ENCODE measurements at places on chromosomes 7 and 10.

- DNase-seq: no peak
These were observed 291.0 kb downstream of the TNS3 start for GRCh38 chr7:47290867-47291266.

GRCh38 chr10:83037653-83038052, 1101.7 kb upstream of the GHITM start:
- DNase-seq: no peak

GRCh38 chr10:113711142-113711541, 31.4 kb downstream of the CASP7 start:
- DNase-seq: no peak

- DNase-seq: peak; percentile 93
These were observed 378 bp upstream of the PRKCQ start for GRCh38 chr10:6580279-6581029.

GRCh38 chr7:77415476-77415822, 700 bp downstream of the GSAP start:
- DNase-seq: no peak

GRCh38 chr10:75709245-75709644, 277.8 kb downstream of the LRMDA start:
- DNase-seq: no peak

GRCh38 chr10:3180355-3181025, 7.9 kb upstream of the PITRM1 start:
- no peak for DNase-seq

- DNase-seq: no peak
These were observed 73.1 kb downstream of the CYP51A1 start for GRCh38 chr7:92061154-92061553.

- no peak for DNase-seq
These were observed 33.4 kb downstream of the RHOBTB1 start for GRCh38 chr10:60910543-60910942.

GRCh38 chr10:115278294-115278693, 185.1 kb downstream of the ATRNL1 start:
- DNase-seq: no peak

DNA sequence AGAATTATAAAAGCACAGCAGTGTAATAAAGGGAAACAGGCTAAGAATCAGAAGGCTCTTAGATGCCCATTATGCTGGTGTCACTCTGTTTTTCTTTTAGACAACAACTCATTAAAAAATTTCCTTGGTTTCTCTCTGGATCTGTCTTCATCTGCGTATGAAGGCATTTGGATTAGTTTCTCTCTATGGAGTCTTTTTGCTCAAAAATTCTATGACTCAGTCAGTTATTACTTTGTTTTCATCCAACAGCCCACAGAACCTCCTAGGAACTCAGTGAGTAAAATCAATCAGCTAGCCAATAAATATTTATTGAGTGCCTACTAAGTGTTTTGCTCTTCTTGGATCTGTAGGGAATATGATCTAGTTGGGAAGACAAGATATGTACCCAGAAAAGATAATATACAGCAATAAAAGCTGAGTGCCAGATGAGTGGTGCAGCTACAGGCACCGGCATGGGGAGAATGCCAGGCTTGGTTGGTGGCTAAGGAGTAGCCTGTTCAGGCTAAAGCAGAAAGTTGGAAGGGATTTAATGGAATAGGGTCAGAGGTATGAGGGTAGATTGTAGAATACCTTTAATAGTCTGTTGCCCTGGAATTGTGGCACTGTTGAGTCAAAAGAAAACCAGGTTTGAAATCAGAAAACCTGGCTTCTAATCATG, 156.2 kb downstream of the LRRC4 start:
- DNase-seq: no peak

DNA sequence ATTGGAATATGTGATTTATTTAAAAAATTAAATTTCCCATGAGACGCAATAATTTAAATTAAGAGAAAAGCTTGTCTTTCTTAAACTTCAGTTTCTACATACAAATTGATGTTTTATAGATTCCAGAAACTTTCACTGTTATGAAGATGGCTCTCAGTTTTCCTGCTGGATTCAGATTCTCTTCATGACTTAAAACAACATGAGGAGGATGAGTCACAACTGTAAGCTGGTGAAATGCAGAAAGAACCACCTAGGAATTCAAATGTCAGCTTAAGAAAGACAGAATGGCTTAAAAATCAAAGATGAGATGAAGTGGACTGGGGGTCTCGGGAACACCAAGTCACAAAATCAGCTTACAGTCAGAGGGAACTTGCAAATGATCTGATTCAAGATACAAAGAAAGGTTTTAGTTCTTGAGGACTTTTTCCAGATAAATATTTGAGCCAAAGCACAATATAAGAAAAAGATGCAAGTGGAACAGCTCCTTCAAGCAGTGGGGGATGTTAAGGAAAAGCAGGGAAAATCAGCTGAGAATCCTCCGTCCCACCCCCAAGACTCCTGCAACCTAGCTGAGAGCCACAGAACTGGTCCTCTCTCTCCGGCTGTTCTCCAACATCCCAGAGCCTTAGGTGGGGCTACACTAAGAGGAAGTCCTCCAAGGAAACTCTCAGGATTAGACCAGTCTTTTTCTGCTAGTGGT, 279.8 kb downstream of the KCNMA1 start:
- DNase-seq: no peak

- DNase-seq: no peak
These were observed 7.6 kb upstream of the ARMS2 start for GRCh38 chr10:122446668-122447423.

Data from stimulated activated CD8-positive, alpha-beta memory T cell treated with anti-CD3 and anti-CD28 coated beads, Interleukin-4, amount 100 ng/mL, for 48 hours (primary cell).